ENCODE measurements at places on chromosomes 4 and X.

DNA sequence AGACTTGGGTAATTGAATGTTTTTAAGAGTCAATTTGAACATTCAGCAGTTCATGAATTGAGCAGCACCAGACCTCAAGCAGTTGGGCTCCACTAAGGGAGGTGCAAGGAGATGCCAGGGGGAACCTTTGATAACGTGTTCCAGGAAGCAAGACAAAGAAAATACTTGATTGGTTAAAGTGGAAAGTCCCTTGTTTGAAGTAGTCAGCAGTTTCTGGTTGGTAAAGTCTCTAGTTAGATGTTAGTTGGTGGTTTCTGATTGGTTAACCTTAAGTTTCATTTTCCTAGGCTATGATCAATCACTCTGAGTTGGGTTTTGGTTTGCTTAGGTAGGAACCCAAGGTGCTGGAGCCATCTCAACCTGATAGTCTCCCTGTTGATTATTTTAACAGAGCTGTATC lies 4.0 kb downstream of the HERC6 start:
- no peak for DNase-seq

DNA sequence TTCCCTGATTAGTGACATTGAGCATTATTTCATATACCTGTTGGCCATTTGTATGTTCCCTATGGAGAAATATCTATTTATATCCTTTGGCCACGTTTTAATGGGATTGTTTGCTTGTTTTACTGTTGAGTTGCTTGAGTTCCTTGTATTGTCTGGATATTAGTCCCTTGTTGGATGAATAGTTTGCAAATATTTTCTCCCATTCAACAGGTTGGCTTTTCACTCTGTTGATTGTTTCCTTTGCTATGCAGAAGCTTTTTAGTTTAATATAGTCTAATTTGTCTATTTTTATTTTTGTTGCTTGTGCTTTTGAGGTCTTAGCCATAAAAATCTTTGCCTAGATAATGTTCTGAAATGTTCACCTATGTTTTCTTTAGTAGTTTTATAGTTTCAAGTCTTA lies 60.2 kb upstream of the HUWE1 start:
- DNase-seq, result no peak

DNA sequence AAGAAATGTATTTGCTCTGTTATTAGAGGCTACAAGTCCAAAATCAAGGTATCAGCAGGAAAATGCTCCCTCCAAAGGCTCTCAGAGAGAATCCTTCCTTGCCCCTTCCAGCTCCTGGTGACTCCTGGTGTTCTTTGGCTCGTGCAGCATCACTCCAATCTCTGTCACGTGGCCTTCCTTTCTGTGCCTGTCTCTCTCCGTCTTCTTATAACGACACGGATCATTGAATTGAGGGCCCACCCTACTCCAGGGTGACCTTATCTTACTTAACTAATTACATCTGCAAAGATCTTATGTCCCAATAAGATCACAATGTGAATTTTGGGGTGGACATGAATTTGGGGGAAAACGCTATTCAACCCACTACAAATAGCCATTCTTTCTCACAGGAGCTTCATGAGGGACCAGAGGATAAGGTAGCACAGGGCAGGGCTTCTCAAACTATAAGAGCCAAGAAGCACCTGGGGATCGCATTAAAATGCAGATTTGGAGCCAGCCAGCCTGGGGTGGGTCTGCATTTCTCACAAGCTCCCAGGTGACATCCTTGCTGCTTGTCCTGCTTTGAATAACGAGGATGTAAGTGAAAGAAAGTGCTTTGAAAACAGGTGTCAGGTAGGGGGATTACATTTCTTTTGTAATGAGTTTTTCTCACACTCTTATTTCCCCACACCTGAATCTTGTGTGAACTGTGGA lies 41.9 kb upstream of the APLN start:
- DNase-seq, result no peak

DNA sequence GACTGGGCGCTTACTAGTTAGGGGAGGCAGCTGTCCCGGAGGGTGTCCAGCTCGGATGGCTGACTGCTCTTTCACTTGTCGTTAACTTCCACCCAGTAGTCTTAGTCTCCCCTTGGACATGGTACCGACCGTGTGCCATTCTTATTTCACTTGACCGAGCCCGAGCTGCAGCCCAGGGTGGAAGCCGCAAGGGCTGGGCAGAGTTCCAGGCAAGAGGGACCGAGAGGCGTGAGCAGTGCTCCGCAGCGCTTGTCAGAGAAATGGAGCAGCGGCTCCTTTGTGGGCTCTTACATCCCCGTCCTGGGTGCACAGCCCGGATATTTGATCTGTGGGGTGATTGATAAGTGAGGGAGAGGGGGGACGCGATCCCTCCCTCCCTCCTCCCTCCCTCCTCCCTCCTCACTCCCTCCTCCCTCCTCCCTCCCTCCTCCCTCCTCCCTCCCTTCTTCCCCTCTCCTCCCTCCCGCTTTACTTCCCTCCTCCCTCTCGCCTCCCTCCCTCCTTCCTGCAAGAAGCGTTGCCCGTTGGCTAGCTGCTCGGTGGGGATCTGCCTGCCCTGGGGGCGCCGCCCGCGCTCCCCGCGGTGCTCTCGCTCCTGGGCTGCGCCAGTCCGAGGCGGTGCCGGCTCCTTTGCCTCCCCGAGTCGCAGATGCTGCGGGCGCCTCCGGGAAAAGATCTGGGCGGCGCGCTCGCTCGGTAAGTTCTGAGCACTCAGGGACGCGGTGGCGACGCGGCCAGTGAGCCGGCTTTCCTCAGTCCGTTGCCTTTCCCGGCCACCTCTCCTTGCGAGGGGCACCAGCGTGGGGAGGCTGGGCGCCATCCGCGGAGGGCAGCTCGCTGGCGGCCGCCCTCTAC lies at the start of gene SLITRK2:
Gene SLITRK2 (plus strand): TSS at position 499 of the 855 bp plus-strand sequence. CDS start 4,597 bp downstream, outside the sequence.
- DNase-seq, result no peak

DNA sequence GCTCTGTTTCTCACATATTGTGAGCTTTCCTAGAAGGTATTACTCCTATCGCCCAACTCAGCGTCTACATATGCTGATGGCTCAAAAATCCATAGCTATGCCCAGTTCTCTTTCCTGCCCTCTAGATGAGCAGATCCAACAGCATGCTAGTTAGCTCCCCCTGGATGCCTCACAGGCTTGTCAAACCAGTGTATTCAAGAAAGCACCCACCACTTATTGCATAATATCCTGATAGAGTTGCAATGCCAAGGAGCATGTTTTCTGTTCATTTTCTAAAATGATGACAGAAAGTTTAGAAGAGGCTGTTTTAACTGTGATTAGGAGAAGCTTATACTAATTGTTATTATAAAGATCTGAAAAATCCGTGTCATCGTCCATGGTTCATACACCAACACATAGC lies 1.9 kb upstream of the PACRGL start:
- no peak for DNase-seq

DNA sequence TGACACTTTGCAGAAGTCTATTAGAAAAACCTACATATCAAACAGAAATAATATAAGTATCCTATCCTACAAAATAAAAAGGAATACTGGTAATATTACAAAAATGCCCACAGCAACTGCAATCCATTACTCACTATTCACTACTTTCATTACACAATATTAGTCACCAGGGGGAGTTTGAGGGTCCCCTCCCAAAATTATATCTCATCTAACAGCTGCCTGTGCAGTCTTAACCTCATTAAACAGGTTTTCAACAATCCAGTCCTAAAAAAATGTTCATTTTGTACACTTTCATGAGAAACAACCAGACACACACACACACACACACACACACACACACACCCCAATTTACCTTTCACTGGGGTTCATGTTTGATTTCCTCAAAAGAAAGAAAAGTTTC lies 2.9 kb downstream of the CLOCK start:
- no peak for DNase-seq

DNA sequence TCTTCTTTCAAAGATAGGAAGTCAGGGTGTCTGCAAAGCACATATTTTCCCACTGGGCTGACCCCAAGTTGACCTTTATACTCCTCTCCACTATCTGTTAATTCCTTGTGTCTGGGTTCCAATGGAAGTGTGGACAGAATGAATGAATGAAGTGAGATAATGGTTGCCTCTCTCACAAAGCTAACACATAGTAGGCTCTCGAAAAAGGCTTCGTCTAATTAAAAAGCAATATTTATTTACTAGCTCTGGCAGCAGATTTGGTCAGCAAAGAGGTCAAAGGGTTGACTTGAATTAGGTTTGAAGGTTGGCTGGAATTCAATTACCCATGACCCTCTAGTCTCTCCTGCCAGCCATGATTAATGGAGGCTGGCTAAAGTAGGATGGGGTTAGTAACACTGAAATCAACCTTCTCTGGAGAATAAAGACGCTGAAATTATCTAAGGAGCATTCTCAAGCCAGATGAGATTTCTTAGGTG lies 280.3 kb upstream of the KLF3 start:
- DNase-seq, result no peak

DNA sequence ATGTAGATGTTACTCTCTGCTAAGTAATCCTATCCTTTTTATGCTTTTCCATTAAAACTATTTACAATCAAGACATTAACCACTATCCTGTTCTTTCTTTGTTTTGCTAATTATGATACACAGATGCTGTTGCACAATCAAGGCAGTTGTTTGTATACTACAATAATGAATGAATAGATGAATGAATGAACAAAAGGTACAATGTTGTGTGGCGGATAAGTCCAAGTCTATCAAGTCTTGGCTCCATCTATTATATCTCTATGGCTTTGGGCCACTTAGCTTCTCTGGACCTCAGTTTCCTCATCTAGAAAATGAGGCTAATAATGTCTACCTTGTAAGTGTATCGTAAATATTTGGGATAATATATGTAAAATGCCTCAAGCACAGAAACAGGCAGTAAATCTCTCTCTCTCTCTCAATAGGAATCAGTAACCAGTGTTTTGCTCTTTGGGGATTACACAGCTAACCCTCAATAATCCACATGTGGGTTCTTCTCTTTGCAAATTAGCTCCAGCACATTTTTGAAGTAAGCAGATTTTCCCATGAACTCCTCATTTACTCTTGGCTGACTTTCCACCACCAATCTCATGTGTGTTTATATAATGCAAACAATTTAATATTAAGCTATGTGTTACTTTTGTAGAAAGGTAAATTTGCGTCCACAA lies 27.8 kb upstream of the TSPAN5 start:
- DNase-seq, result no peak

- DNase-seq, result no peak
These were observed 50.3 kb downstream of the CASP3 start for GRCh38 chr4:184598753-184599491.
